ENCODE measurements at places on chromosomes 11 and 22. TPM values are rescaled to one million over a fixed set of nuclear protein-coding genes. Genes with fewer than 3 reads are reported as not detected.

Gene OR4D10
- not detected for polyA plus RNA-seq

Gene FADD
- 15.3 TPM for polyA plus RNA-seq

Gene HEPHL1
- polyA plus RNA-seq, result 0.02 TPM

Gene NAV2
- polyA plus RNA-seq, result 3.5 TPM

Gene NPAS4
- 0.11 TPM for polyA plus RNA-seq

Gene CNGA4
- polyA plus RNA-seq, result 0.10 TPM

Gene GPHA2
- not detected for polyA plus RNA-seq

Gene F2
- 0.30 TPM for polyA plus RNA-seq

Gene C22orf15
- 0.28 TPM for polyA plus RNA-seq

Gene PDE2A
- 17.6 TPM for polyA plus RNA-seq

Gene PDE3B
- 0.98 TPM for polyA plus RNA-seq

Gene BRSK2
- 0.52 TPM for polyA plus RNA-seq

Gene MYRF
- 6.7 TPM for polyA plus RNA-seq

Gene KIAA1671
- polyA plus RNA-seq, result 22.8 TPM

Gene OSBP2
- polyA plus RNA-seq, result 3.3 TPM

Gene TMPRSS13
- polyA plus RNA-seq, result 0.05 TPM

Gene OR8A1
- polyA plus RNA-seq, result not detected

Gene CCDC73
- 1.5 TPM for polyA plus RNA-seq

Gene PKP3
- 0.21 TPM for polyA plus RNA-seq

Gene PNPLA3
- polyA plus RNA-seq, result 0.31 TPM

Gene CDC45
- polyA plus RNA-seq, result 1.4 TPM

Gene CRYBB3
- not detected for polyA plus RNA-seq

Gene GRIA4
- 0.25 TPM for polyA plus RNA-seq

Gene APOBEC3F
- polyA plus RNA-seq, result 14.2 TPM

Gene NCF4
- polyA plus RNA-seq, result 4.6 TPM

Gene SLC6A5
- 0.12 TPM for polyA plus RNA-seq

Gene TRIM6
- polyA plus RNA-seq, result 2.6 TPM

Gene SPECC1L
- polyA plus RNA-seq, result 47.2 TPM

Gene PATE2
- polyA plus RNA-seq, result not detected

Gene APIP
- polyA plus RNA-seq, result 26.6 TPM

Gene EFCAB6
- 1.00 TPM for polyA plus RNA-seq

Gene YPEL1
- polyA plus RNA-seq, result 8.5 TPM

Gene MRPL49
- 106 TPM for polyA plus RNA-seq

Gene AIFM3
- not detected for polyA plus RNA-seq

Gene CALCA
- not detected for polyA plus RNA-seq

Gene MUC6
- polyA plus RNA-seq, result 0.06 TPM

Gene TRIM66
- polyA plus RNA-seq, result 2.6 TPM

Gene SLC43A3
- polyA plus RNA-seq, result 69.3 TPM

Measured in ovary (tissue), 10 donors.